ENCODE measurements at places on chromosomes 5 and 9. TPM values are rescaled to one million over a fixed set of nuclear protein-coding genes. Genes with fewer than 3 reads are reported as not detected.

The AQP7 gene
- 8.5 TPM for total RNA-seq

The DNAJA1 gene
- 171 TPM for total RNA-seq

The ACER2 gene
- 6.3 TPM for total RNA-seq

The GPR151 gene
- total RNA-seq = not detected

The ZCCHC9 gene
- 33.7 TPM for total RNA-seq

The PKN3 gene
- 4.5 TPM for total RNA-seq

The UGT3A2 gene
- 3.5 TPM for total RNA-seq

The ESM1 gene
- 2.6 TPM for total RNA-seq

The GM2A gene
- 28.3 TPM for total RNA-seq

The CYLC2 gene
- not detected for total RNA-seq

The NR2F1-AS1 gene
- total RNA-seq = 8.2 TPM

The PCDHB6 gene
- 1.1 TPM for total RNA-seq

The LHX3 gene
- total RNA-seq = not detected

The IFNW1 gene
- total RNA-seq = not detected

The ADAMTS12 gene
- 8.9 TPM for total RNA-seq

DNA sequence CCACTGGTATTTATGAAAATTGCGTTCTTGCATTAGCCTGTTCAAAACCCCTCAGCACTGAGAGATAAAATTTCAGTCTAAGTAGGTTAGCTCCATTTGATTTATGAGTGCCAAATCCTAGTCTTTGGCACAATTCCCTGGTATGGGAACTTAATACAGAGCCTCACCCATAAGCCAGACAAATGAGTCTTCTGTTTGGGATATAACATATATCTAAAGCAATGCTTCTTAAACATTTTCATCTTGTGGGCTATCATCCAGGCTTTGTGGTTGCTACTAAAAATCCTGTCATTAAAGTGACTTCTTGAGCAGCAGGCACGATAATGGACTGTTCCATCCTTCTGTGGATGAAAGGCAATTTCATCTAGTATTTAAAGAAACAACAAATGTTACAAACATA lies 419.5 kb upstream of the ACTBL2 start:
- no peak for DNase-seq

- peak; percentile 89 for DNase-seq
Observed at GRCh38 chr5:149452007-149452664, 73.0 kb upstream of the IL17B start.

DNA sequence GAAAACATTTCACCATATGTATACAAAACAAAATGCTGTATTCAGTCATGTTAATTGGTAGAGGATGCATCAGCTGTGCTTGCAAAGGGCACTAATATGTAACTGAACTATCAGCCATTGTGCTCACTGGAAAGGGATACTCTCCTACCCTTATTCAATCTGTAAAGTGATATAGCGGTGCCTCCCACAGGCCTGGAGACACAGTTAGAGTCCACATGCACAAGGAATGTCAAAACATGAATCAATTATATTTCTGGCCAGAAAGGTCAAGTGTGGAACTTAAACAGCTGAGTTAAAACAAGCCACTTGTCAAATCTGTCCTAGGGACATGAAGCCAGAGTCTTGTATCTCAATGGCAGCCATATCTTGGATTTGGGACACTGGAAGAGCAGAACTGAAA lies 71.2 kb upstream of the IZUMO3 start:
- DNase-seq = no peak

DNA sequence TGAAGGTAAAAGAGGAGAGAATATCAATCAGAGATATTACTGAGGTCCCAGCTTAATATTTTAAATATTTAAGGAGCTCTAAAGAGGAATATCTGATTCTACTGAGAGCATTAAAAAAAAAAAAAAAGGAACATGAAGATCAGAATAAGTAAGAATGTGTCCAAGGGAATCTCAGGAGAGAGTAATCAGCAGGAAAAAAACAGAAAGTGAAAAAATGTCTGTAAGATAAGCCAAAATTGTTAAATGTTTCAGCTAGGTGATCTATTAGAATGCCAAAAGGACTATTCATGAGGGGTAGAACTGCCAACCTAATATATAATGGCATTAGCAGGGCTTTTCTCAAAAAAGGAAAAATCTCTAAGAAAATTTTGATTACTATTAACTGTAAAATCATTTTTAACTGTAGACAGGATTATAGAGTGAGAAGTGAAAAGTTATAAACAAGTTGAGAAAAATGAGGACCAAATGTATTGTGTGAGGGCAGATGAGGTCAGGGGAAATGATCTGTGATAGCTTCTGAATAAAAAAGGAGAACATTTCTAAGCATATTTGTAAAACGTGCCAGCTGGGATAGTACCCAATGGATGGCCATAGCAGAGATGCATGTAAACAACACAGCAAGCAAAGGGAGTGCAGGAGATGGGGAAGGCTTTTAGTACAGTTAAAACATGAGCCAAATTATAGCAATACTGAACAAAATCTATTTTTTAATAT lies 9.4 kb upstream of the RHOBTB3 start:
- no peak for DNase-seq

DNA sequence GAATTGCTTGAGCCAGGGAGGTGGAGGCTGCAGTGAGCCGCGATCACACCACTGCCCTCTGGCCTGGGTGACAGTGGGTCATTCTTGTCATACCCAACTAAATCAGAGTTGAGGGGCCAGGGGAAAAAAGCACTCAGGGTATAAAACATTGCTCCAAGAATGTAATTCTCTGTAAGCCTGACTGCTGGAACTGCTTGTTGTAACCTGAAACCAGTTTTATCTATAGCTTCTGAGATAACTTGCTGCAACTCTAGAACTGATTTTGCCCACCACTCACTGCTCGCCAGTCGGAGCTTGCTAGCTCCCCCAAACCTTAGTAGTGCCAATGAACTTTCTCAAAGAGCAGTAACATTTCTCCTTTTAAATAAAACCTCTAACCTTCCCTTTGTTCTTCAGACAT lies 9.6 kb upstream of the MSH3 start:
- DNase-seq = no peak

GRCh38 chr9:8779478-8779877 lies 979.9 kb upstream of the DMAC1 start:
- DNase-seq = no peak

DNA sequence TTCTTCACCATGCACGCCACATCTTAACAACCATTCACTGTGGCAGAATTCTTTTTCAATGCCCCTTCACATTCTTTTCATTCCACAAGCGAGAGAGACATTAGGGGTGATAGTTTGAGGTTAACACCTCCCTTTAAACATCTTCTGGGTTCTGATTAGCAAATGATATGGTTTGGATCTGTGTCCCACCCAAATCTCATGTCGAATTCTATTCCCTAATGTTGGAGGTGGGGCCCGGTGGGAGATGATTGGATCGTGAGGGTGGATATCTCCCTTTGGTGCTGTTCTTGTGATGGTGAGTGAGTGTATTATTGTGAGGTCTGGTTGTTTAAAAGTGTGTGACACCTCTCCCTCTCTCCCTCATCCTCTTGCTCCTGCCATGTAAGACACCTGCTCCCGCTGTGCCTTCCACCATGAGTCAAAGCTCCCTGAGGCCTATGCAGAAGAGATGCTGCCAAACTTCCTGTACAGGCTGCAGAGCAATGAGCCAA lies 46.1 kb upstream of the RAI14 start:
- DNase-seq = no peak

DNA sequence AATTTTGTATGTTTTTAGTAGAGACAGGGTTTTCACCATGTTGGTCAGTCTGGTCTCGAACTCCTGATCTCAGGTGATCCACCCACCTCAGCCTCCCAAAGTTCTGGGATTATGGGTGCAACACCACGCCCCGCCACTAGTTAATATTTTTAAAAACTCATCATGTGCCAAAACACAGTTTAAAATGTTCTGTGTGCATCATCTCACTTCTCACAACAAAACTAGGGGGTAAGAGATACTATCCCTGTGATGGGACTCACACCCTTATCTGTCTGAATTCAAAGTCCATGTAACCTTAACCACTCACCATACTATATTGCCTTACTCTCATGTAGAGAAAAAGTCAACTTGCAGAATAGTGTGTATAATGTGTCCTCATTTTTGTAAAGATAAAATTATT lies 2.6 kb downstream of the PKD2L2 start:
- DNase-seq = no peak

GRCh38 chr9:129889941-129890717 lies 54.9 kb downstream of the USP20 start:
- no peak for DNase-seq

- no peak for DNase-seq
Observed at GRCh38 chr9:137175345-137175961, 3.6 kb upstream of the TMEM210 start.

- no peak for DNase-seq
Observed at GRCh38 chr9:76298521-76299144, 95.6 kb downstream of the RFK start.

DNA sequence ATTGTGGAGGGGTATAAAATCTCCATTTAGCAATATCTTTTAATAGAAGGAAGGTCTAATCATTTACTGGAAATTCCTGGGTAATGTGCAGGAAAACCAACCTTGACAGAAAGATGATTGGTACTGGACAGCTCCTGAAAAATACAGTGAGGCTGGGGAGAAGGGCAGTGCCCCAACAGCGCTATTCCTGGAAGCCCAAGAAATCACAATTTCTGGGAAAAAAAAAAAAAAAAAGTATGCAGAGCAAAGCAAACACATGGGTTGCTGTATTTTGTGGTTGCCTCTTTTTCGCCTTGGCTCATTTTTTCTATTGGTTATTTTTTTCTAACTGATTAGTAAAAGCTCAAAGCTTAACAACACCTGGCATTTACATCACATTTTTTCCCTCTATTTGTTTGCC lies 249.7 kb downstream of the ENC1 start:
- DNase-seq = no peak

GRCh38 chr5:97088774-97089148 lies 53.6 kb downstream of the LIX1 start:
- no peak for DNase-seq

DNA sequence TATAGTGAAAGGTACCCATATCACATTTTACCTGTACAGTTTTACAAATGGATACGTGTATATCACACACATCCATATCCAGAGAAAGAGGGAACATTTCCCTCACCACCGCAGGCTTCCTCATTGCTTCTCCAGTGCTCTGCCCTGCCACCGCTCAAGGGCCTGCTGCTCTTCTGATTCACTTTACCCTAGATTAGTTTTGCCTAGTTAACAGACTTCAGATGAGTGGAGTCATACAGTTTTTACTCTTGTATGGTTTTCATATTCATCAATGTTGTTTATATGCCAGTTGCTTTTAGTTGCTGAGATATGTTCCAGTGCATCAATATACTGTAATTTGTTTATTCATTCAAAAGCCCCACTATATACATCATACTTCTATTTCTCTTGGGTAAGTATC lies 53.9 kb upstream of the POMT1 start:
- DNase-seq = no peak

DNA sequence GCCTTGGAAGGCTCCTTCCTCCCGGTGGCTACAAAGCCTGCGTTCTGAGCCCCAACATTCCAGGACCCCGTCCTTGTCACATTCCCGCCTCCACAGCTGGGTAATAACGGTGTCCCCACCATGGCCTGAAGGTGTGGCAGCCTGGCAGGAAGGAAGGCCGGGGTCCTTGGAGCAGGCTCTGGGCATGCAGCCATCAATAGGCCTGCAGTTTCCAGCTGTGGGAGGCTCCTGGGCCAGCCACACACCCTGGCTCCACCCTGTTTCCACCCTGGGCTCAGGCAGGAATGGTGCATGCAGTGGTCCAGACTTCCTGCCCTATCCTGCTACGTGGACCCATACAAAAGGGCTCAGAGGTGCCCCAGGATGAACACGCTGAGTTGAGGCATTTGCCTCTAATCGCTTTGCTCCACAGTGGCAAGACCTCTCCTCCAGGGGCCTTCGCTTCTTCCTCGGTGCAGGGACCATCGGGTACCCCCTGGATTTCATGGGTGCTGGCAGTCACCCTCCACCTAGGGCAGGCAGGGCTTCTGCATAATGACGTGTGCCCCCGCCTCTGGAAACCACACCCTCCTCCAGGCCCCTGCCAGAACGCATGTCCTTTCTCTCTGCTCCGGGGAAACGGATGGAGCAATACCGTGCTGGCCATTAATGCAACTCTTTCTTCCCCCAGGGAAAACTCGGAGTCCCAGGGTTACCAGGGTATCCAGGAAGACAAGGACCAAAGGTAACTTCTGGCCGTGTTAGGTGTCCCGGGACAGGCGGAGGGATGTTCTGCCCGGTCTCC lies 95.1 kb upstream of the FCN2 start:
- DNase-seq = no peak

DNA sequence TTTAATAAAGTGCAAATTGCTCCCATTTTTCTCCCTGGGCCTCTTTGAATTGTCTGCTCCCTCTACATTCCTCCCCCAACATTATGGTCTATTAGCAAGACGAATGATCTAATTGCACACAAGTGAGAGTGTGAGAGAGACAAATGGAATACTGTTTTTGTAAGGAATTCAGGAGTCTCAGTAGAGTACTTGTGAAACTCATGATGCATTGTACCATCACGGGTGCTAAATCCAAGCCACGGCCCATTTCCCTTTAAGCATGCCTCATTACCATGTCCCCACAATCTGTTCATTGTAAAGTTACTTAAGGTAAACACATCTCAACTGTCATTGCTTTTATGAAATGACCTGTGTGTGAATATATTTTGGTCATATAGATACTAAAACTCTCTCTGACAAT lies 62.8 kb downstream of the CD180 start:
- DNase-seq = no peak

GRCh38 chr5:78893940-78894677 lies 91.0 kb downstream of the ARSB start:
- no peak for DNase-seq

GRCh38 chr5:83353774-83354173 lies 117.8 kb upstream of the VCAN start:
- no peak for DNase-seq

- DNase-seq = no peak
Observed at GRCh38 chr9:78064075-78064474, 32.5 kb upstream of the GNAQ start.

GRCh38 chr9:19456426-19456825 lies 47.6 kb downstream of the ACER2 start:
- no peak for DNase-seq

DNA sequence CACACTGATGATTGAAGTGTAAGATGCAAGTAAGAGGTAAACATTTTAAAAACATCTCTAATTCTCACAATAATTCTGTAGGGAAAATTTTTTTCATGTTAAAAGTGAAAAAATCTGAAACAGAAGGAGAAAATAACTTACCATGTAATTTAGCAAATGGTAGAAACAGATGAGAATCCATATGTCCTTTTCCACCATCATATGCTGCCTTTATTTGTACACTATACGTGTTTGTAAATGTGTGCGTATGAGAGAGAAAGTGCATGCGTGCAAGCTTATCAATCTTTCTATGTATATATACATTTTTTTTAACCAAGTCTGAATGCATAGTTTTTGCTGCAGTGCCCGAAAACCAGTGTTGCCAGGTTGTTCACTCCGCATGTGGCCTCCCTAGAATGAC lies 186.7 kb downstream of the IZUMO3 start:
- DNase-seq = no peak

- DNase-seq = no peak
Observed at GRCh38 chr9:13070612-13071595, 208.6 kb downstream of the MPDZ start.

DNA sequence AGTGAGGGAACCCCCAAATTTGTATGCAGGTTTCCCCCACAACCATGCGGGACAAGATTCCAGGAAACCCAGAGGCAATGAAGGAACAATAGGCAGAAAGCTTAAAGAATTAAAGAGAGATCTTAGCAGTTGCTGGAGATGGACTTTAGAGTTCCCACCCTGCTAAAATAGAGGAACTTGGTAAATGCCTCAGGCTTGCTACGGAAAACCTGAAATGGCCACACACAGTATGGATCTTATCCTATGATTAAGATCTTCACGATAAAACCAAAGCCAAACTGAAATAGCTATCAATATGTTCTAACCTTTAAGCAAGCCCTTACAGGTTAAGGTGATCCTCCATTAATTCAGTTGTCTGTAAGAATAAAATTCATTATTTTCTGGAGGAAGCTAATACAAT lies 148.3 kb downstream of the RANBP17 start:
- DNase-seq = no peak
